ENCODE measurements at places on chromosomes 3 and 15.
A peak's percentile ranks its signal among the peaks of the same experiment; 100 is the strongest.

DNA sequence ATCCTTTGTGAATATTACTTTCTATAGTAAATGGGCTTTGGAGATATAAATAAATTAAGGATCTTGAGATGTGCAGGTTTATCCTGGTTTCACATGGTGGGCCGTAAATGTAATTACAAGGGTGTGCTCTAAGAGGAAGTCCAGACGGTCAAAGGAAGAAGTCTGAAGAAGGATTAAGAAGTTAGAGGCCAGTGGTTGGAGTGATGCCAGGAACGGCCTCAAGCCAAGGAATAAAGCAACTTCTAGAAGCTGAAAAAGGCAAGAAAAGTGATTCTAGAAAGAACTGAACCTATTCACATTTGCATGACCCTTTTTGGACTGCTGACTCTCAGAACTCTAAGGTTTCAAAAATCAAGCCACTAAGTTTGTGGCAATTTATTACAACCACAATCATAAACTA is 981.3 kb upstream of the ALCAM start:
- no peak for ATAC-seq

DNA sequence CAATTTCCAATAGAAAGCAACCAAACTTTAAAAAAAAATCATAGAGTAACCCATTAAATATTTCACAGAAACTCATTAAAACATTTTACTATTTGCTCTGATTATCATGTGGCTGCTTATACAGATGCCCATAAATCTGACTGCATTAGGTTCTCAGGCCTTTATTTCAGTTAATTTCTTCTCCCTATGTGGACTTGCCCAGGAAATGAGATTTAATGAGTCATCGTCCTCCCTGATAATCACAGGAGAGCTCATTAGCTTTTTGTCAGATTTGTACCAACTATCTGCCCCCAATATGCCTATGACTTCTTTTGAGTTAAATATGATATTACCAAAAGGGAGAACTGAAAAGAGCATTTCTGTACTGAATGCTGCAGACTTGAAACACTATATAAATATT is 168.0 kb downstream of the FOXB1 start:
- ATAC-seq, result no peak

DNA sequence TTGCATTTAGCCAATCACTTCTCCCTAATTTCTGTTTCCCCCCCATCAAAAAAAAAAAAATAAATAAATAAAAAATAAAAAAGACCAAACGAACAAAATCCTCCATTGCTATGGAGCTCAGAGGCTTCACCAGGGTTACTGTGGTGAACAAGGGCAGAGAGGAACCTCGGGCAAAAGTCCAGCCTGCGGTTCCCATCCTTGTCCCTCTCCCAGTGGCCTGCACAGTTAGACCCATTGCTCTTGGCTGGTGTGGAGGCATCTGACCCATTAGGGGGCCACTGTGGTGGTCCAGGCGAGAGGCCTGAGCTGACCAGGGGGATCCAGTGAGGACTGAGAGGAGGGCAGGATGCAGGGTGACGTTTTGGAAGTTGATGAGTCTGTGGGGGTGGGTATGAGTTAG is 18.8 kb downstream of the CORO2B start:
- ATAC-seq, result no peak

DNA sequence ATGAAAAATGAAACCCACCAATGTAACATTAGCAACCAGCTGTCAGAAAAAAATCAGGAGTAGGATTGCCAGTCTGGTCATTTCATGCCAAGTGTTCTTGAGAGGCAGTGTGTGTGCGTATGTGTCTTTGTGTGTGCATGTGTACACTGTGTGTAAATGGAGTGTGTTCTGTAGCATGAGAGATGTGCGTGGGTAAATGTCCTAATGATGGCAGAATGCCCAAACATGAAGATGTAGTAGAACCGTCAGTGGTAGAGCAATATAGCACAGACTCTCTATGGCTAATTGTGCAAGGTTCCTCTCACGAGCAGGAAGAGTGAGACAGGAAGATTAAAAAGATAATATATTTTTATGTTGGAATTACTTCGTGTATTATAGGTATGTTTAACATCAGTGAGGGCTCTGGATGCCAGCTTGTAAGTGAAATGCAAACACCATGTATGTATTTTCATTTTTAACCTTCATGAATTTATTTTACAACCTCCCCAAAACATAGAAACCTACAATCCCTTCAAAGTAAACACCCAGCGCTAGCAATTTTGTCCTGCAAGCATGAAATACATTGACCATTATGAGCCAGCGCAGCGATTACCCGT is 1038.7 kb downstream of the IGSF11 start:
- no peak for ATAC-seq

DNA sequence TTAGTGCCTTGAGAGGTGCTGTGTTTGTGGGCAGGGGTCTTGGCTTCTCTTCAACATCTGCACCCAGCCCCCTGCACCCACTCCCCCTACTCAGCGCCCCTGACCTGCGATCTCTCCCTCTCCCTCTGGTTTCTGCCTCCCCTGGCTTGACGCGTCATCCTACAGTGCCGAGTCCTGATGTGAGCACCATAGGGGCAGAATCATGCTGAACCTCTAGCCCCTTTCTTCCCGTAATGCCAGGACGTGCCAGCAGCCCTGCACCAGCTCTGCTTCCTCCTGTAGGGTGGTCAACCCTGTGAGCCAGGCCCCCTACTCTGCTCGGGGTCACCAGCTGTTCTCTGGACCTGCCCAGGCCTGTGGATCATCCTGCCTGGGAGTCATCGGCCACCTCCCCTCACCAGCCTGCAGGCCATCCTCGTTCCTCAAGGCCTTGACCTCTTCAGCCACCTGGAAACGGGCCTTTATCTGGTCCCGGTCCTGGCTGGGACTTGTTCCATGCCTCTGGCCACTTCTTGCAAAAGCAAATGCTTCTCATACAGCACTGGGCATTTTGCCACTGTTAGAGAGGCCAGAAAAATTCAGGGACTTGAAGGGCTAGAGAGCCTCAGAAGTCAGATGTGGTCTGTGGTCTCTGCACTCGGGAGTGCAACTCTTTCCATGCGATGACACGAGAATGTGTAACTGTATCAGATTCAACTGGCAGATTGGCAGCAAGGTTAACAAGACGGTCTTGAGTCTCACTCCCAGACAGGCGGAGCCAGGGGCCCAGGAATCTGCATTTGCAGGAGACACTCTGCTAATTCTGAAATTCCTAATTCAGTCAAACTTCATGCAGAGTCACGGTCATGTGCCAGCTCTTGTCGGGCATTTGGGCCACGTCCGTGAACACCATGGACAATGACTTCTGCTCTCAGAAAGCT is 16.7 kb upstream of the KLF15 start:
- ATAC-seq, result no peak

GRCh38 chr3:139937674-139938279 is 2.8 kb downstream of the CLSTN2 start:
- ATAC-seq, result no peak

DNA sequence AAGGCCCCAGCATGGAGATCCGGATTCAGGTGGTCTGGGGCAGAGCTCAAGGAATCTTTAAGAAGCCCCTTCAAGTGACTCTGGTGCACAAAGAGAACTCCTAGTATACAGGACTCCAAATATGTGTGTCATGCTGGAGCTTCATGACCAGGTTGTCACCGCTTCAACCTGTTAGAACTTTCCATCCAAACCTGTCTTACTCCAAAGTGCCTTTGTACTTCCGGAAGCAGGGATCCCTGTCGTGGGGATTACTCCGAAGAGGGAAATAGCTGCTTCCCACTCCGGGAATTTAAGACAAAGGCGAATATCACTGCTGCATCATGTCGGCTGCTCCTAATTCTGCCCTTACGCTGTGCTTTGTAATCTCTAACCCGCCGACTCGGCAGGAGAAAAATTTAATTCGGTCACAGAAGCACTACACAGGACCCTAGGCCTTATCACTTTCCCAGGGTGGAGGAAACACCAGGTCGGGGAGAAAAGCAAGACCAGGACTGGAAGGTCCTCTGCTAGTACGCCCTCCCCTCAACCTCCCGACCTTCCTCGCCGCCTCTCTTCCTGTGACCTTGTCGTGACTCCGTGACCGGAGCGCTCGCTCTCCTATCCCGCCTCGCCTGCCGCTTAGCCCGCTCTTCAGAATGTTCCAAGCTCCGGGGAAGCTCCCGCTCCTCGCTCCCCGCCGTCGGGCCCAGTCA is 730 bp downstream of the HIGD1A start:
- no peak for ATAC-seq

GRCh38 chr3:35296533-35296932 is 342.8 kb upstream of the ARPP21 start:
- no peak for ATAC-seq

GRCh38 chr3:19229086-19229485 is 80.8 kb downstream of the KCNH8 start:
- ATAC-seq, result no peak

DNA sequence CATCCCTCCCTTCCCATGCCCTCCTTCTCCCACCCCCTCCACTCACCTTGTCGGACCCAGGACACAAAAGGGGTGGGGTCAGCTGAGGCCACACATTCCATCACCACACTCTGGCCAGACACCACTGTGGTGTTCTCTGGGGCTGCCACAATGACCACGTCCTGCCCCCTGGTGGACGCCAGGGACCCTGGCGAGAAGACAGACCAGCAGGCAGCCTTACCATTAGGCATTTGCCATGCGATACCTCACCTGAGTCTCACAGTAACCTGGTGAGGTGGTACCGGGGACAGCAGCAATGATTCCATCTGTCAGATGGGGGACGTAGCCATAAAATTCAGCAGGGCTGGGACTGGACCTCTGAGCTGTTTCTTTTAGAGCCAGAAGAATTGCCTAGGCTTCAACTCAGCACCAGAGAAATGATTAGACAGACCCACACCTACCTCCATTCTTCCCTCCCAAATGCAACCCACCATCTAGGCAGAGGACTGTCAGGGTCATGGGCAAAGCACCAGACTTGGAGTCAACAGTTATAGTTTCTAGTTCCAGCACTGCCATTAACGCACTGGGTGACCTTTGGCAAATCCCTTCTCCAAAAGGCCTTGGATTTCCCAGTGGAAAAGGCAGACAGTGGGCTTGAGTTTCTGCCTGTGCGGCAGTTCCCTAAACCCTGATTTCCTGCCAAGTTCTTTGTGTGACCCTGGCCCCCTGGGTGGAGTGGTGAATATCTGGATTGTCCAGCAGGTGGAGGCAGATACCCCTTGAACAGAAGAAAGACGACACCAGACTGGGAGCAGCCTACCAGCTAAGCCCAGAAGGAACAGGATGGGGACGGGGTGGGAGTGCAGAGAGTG is 21.8 kb downstream of the IGDCC4 start:
- ATAC-seq, result peak; percentile 94

- no peak for ATAC-seq
Measured at GRCh38 chr3:101091489-101091888, 98.3 kb upstream of the ABI3BP start.

DNA sequence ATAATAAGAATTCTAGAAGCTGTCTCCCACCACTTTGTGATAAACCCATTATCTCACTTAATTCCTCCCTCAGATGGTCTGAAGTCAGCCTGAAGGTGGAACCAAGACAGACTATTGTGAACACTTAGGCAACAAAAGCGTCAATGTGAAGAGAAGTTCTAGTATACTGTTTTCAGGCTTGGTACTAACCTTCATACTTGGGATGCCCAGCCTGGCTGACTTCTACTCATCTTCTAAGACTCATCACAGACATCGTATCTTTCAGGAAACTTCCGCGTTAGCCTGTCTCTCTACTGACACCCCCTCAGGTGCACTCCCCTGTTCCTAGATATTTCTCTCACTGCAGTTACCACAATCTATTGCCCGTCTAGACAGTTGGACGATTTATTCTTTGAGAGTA is 201.2 kb downstream of the SATB1 start:
- no peak for ATAC-seq

- no peak for ATAC-seq
Measured at GRCh38 chr3:62109534-62109933, 263.8 kb downstream of the FEZF2 start.

GRCh38 chr3:158104431-158104921 is 1.7 kb downstream of the SHOX2 start:
- no peak for ATAC-seq

- peak; percentile 46 for ATAC-seq
Measured at GRCh38 chr3:25888892-25889524, 99.1 kb downstream of the OXSM start.

- ATAC-seq, result peak; percentile 40
Measured at GRCh38 chr3:24493746-24494617, 668 bp downstream of the THRB start.

DNA sequence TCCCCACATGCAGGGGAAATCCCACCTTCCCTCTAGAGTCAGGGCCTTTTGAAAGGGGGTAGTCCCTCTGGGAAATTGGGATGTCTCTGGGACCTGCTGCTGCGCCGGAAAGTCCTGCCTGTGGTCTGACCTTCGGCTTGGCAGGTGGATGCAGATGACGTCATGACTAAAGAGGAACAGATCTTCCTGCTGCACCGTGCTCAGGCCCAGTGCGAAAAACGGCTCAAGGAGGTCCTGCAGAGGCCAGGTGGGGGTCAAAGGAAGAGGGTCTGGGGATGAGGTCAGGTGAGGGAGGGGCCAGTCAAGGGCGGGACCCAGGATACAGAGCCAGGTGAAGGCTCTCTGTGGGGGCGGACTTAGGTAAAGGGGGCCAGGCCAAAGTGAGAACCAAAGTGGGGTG is 16.2 kb downstream of the PTH1R start:
- no peak for ATAC-seq

- ATAC-seq, result no peak
Measured at GRCh38 chr15:92417716-92418115, 24.0 kb downstream of the ST8SIA2 start.

- no peak for ATAC-seq
Measured at GRCh38 chr15:39745415-39745814, 37.2 kb downstream of the FSIP1 start.

DNA sequence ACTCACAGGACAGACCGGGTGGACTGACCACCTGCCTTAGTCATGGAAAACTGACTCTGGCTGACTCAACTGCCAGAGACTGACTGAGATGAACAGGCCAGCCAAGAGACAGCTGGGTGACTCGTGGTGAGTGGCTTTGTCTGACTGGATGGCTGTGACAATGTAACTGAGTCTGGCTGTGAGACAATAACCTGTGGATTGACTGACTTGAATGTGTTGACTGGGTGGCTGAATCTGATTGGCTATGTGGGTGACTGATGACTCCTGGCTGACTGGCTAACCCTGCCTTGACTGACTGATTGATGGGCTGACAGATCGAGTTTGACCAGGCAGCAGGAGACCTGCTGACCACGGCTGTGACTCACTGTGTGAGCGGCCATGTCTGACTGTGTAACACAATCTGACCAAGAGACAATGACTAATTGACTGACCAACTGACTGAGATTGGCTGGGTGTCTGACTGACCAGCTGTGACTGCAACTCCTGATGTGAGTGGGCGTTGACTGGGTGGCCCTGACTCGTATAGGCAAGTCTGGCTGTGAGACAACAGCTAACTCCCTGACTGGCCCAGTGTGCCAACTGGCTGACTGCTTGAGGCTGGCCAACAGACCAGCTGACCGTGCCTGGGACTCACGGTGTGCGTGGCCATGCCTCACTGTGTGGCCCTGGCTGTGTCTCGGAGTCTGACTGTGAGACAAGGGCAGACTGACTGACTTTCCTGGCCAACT is 509.1 kb downstream of the SHQ1 start:
- peak; percentile 68 for ATAC-seq

- ATAC-seq, result peak; percentile 72
Measured at GRCh38 chr3:196968233-196969133, at the start of gene PIGZ. Gene PIGZ, minus strand, starts transcription at chr3:196968833. Its CDS starts 16,802 bp downstream, at chr3:196952031.

- no peak for ATAC-seq
Measured at GRCh38 chr3:104520228-104520655, 846.5 kb upstream of the ALCAM start.

- no peak for ATAC-seq
Measured at GRCh38 chr3:133973249-133973980, 56.3 kb downstream of the SLCO2A1 start.

- ATAC-seq, result no peak
Measured at GRCh38 chr3:176906046-176906905, 291.0 kb downstream of the TBL1XR1 start.

Data from motor neuron (in vitro differentiated cells).